Natural killer cell (primary cell): ENCODE measurements at places on chromosomes 11 and 22.

DNA sequence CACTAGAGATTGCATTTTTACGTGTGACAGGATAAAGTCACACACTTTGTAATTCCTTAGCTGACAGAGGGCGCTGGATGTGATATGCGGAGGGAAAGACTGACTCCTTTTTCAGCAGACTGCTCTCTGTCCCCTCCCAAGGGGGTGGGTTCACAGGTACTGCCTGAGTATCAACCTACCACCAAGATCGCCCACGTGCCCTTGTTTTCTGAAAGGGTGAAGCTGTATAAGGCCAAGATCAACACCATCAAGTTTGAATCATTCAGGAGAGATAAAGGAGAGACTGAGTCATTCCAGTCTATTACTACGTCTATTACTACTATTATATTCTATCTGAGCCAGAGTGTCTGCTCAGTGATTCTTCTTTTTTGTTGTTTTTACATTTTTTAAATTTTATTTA lies 30.7 kb downstream of the BUD13 start:
- H3K27me3 ChIP-seq: no peaks in the 10 kb centered on the region
- peaks cover 11% of the 10 kb centered on the region for H3K36me3 ChIP-seq
- no peak for DNase-seq
- H3K4me1 ChIP-seq: no peaks in the 10 kb centered on the region
- no peak overlapping the region for H3K27ac ChIP-seq
- H3K4me3 ChIP-seq: no peak overlapping the region

- H3K36me3 ChIP-seq: no peaks in the 10 kb centered on the region
- H3K4me3 ChIP-seq: no peak overlapping the region
- DNase-seq: no peak
- no peak overlapping the region for H3K27ac ChIP-seq
These were observed 14.9 kb downstream of the DAGLA start for GRCh38 chr11:61694946-61695706.

DNA sequence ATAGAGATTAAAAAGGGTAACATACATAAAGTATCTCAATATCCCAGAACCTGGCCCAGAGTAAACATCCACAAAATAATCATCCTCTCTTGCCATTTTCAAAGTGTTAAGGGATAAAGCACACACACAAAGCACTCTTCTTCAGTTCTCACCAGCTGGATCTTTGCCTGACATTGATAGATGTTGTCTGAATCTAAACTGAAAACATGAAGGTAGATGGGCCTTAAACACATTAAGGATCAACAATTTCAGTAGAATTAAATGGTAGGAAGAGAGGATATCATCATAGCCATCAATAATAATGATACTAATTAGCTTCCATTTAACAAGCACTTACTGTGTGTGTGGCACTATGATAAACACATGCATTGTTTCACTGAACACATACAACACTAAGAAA lies 261.1 kb downstream of the OPCML start:
- no peaks in the 10 kb centered on the region for H3K4me1 ChIP-seq
- H3K36me3 ChIP-seq: no peaks in the 10 kb centered on the region
- H3K27me3 ChIP-seq: no peaks in the 10 kb centered on the region
- DNase-seq: no peak
- no peak overlapping the region for H3K27ac ChIP-seq

- H3K36me3 ChIP-seq: no peaks in the 10 kb centered on the region
- no peak overlapping the region for H3K4me3 ChIP-seq
- H3K4me1 ChIP-seq: no peaks in the 10 kb centered on the region
- no peak for DNase-seq
- no peak overlapping the region for H3K27ac ChIP-seq
These were observed 211.3 kb downstream of the NXPE2 start for GRCh38 chr11:114889594-114890011.

DNA sequence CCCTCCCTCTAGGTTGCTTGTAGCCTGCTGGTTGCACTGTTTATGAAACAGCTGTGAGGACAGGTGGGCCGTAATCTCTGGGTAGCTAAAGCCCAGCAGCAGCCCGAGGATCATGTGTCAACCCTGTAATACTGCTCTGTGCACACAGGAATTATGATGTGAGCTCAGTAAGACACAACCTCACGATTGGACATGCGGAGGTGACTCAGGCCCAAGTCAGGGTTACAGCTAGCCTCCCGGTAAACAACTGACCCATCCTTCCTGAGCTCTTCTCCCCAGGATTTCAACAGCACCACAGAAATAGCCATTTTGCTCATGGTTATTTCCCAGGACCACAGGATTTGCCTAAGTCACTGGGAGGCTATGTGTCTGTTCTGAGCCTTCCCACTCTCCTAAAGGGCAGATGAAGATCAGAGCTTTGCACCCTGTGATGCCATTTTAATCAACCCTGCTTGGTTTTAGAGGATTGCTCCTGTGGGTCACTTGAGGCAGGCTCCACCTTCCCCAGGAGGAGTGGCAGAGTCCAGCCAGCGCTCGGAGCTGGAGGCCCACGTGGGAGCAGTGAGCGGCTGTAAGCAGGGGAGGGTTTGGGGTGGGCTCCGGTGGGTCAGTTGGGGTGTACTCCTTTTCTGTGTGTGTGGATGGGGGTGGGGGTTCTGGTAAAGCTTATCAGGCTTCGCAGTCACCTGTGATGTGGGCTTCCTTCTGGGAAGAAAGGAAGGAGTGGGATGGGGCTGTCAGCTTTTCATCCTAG lies at the start of gene AMPD3:
TSS of gene AMPD3 (plus strand) at position 387 of the 754 bp plus-strand sequence. CDS start 6,256 bp downstream, outside the sequence.
- peak within 1 kb of the TSS; percentile 48 for H3K27ac ChIP-seq
- H3K4me1 ChIP-seq: peaks cover 64% of the 10 kb centered on the region
- H3K4me3 ChIP-seq: peak within 1 kb of the TSS; percentile 37

GRCh38 chr11:46293641-46294103 lies 16.2 kb downstream of the CREB3L1 start:
- peaks cover 16% of the 10 kb centered on the region for H3K4me1 ChIP-seq

DNA sequence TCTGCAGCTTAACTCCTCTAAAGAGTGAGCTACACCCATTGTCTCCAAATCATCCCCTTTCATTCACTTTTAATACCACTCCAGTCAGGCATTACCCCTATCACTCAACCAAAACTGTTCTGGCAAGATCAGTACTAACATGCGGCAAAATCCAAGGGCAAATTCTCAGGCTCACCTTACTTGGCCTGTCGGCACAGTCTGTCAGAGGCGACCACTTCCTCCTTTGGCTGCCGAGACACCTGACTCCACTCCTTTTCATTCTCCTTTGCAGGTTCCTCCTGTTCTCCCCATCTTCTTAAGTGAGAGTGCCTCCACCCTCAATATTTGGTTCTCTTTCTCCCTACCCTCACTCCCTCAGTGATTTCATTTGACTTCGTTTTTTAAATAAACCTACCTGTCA lies 4.2 kb downstream of the C11orf91 start:
- DNase-seq: no peak
- H3K4me3 ChIP-seq: no peak overlapping the region
- no peak overlapping the region for H3K27ac ChIP-seq

- peaks cover 2% of the 10 kb centered on the region for H3K4me1 ChIP-seq
- no peak overlapping the region for H3K27ac ChIP-seq
- no peak for DNase-seq
- no peaks in the 10 kb centered on the region for H3K36me3 ChIP-seq
- H3K27me3 ChIP-seq: no peaks in the 10 kb centered on the region
These were observed 5.0 kb upstream of the MRPL11 start for GRCh38 chr11:66443602-66444001.

DNA sequence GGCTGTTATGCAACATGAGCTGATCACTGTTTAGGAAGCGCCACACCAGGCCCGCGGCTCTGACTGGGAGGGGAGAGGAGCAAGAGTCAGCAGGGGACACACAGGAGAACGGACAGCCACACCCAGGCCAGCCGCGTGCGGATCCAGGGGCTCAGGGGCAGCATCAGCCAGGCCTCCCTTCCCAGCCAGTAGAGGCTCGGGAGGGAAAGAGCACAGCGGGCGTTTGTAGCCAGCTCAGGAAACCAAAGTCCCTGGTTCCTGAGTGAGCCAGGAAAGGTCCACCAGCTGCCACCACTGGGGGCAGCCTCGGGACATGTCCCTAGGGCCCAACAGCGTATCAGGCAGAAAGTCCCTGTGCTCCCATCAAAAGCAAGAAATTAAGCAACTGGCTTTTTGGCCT lies 71.8 kb upstream of the PITPNB start:
- H3K4me1 ChIP-seq: peaks cover 6% of the 10 kb centered on the region
- H3K36me3 ChIP-seq: no peaks in the 10 kb centered on the region
- no peak for DNase-seq
- H3K27me3 ChIP-seq: no peaks in the 10 kb centered on the region
- H3K4me3 ChIP-seq: no peak overlapping the region

GRCh38 chr11:72617080-72617762 lies 57.0 kb downstream of the PDE2A start:
- H3K4me3 ChIP-seq: no peak overlapping the region
- H3K4me1 ChIP-seq: peaks cover 38% of the 10 kb centered on the region
- H3K36me3 ChIP-seq: no peaks in the 10 kb centered on the region
- DNase-seq: no peak
- H3K27me3 ChIP-seq: no peaks in the 10 kb centered on the region
